ENCODE measurements at places on chromosomes 2 and 18. TPM values are rescaled to one million over a fixed set of nuclear protein-coding genes. Genes with fewer than 3 reads are reported as not detected.

The MOGAT1 gene
- polyA plus RNA-seq: not detected

The DES gene
- not detected for polyA plus RNA-seq

The IL1A gene
- polyA plus RNA-seq: 0.14 TPM

The ABHD1 gene
- not detected for polyA plus RNA-seq

The ERICH2 gene
- polyA plus RNA-seq: 1.3 TPM

The CRYGC gene
- polyA plus RNA-seq: not detected

The MYO5B gene
- 0.42 TPM for polyA plus RNA-seq

The SERPINB3 gene
- not detected for polyA plus RNA-seq

The MLPH gene
- polyA plus RNA-seq: not detected

The DQX1 gene
- 0.78 TPM for polyA plus RNA-seq

The AMER3 gene
- polyA plus RNA-seq: 19.2 TPM
